AML-193 (cell line): ENCODE measurements at places on chromosomes 12 and 14.

DNA sequence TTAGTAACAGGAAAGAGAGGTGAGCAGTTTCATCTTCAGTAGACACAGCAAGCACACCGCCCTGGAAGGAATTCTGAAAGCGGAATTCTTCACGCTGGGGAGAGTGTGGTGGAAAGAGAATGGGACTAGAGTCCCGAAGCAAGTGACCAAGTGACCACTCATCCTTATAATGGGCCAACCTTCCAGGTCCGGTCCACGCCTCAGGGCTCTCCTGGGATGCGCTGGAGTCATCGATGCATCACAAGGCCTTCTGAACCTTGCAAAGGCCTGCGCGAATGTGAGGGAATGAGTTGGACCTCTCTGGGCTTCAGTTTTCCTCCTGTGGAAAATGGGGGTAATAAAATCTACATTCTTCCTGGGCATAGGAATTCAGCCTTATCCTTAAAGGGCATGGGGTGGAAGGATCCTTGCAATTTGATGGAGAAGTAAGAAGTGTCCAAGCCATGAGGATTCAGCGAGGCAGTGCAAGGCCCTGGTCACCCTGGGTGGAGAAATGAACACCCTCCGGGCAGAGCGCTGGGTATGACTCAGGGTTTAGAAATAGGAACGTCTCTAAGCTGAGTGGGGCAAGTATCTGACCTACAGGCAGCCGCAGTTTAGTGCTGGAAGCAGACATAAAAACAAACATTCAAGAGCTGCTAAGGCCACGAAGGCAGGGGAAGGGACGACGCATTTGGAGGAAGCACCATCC is 97.7 kb downstream of the SETD3 start:
- no peak for DNase-seq

DNA sequence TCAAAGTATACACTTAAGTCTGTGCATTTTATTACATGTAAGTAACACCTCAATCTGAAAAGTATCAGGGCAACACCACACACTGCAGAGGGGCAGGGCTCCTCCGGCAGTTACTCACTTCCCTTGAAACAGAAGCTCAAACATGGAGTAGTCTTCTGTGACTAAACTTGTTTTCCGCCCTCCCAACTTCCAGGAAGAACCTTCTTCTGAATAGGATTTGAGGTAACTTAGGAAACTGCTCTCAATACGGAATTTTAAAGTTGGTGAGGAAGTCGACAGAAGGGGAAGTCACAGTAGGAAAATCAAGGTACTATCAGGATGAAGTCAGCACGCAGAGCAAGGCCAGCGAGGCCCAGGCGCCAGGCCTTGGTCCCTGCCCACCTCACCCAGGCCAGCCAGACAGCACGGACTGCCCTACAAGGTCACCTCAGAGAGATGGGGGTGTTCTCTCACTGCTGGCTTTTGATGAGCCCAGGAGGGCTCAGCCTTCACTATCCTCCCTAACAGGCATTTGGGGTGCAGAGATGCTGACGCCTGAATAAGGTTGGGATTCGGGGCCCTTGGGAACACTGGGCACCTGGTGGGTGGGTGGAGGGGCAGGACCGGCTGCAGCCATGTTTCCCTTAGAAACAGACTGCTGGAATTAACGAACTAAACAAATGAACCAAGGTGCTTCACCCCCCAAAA is 5.8 kb downstream of the ANKRD9 start:
- no peak for DNase-seq

DNA sequence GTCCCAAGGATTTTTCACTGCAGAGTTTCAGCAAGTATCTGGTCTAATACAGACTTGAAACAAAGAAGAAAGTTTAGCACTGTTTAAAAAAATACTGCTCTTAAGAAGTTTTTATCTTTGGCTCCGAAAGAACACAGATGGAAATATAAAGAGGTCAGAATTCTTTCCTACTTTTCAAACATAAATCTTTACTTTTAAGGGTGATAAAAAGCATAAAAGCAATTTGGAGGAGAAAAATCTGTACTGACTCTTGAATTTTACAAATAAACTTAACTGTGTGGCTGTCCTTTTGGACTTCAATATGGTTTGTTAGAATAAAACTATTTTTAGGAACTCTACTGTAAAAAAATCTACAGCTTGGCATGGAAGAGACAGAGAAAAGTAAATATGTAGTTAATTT is 27.6 kb upstream of the ISM2 start:
- no peak for DNase-seq

GRCh38 chr12:91109581-91110310 is 1.5 kb downstream of the LUM start:
- DNase-seq, result no peak

DNA sequence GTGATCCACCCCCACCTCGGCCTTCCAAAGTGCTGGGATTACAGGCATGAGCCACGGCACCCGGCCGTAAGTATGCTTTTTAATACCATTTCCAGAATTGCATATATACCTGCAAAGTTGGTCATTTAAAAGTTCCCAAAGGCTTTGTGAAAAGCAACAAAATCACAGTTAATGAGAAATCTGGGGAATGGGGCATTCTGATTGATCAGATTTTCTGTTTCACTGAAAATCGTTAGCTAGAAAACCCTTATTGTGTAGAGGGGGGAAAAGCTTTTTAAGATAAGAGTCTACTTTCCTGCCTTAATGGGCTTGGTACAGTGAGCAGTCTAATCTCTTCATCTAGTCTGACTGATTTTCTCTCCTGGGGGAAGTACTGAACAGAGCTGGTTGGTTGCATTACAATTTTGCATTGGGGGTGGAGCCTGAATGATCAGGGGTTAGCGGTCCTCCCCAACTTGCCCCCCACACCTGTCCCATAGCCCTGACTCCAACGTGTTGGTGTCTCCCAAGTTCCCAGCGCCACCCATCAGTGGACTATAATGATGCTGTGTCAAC is 23.8 kb downstream of the IL31 start:
- DNase-seq, result no peak

DNA sequence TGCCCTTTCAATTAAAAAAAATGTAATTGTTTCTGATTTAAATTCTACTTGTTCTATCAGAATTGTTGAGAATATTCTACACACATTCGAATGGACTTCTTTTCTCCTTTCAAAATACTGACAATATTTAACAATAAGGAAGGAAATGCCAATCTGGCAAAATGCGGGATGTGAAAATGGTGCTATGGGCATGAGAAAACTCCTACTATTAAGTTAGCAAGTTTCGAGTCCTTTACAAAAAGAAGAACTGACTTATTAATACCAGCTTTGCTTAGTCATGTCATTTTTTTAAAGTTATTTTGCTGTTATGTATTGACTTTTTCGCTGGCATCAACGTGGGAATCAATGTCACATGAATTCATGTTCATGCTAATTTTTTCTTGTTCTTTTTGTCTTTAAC is 31.7 kb upstream of the ARL1 start:
- DNase-seq, result no peak

DNA sequence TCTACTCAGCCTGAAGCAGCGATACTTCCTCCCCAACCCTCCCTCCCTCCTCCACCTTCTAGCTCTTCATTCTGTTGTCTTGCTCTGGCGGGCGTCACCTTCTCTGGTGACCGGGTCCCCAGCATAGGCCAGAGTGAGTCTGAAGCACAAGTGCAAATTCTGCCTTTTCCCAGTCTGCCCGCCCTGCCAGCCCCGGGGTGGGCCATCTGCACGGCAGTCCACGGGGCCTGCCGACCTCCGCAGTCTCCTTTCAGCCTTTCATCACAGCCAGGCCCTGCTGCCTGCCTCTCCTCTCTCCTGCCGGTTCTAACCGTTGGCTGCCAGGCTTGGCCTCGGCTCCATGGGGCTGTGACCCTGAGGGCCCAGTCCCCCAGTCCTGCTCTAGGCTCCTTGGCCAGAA is 58.7 kb downstream of the TESC start:
- no peak for DNase-seq

- no peak for DNase-seq
Measured at GRCh38 chr12:51025338-51025835, 797 bp downstream of the SLC11A2 start.

GRCh38 chr14:77495334-77495733 is 3.3 kb downstream of the ISM2 start:
- no peak for DNase-seq

GRCh38 chr12:113449299-113449698 is 22.4 kb downstream of the LHX5 start:
- DNase-seq, result no peak

GRCh38 chr12:2957816-2958431 is 1.3 kb upstream of the TEAD4 start:
- DNase-seq, result no peak

DNA sequence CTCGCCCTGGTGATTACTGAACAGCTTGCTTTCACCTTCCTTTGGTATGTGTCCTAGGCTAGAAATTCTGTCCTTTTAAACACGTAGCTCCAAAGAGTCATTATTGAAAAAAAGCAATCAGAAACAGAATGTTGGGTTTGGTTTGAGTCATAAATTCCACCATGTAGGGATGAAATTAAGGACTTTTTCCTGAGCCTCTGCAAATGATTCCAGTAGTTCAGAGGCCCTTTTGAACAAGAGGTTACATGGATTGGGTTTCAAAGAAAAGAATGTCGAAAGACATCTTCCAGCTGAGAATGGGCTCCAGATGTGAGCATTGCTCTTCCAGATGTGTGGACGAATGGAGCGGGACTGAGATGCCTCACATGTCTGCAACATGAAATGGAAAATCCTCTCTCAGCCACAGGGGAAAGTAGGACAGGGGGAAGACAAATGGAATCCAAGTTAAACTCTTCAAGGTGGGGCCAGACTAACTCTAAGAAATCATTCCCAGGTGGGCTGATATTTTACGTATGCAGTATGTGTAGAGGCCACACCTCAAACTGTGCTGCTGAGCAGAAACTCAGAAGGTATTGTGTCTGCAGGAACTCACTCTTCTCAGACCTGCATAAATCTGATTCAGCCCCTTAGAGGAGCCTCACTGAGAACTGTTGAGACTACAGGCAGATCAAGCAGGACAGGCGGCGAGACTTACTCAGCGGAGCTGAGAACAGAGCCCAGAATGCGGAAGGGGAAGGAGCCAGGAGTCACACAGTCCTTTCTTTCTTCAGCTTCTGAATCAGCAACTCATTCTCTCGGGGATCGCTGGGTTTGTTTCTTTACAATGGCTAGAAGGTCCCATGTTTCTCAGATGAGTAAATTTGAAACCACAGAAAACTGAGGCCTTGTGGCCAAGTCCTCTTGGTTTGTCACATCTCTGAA is 23.3 kb upstream of the EMP1 start:
- no peak for DNase-seq

- DNase-seq, result no peak
Measured at GRCh38 chr14:75053396-75054291, 2.4 kb upstream of the MLH3 start.

GRCh38 chr14:72699852-72700257 is 194.0 kb downstream of the DPF3 start:
- DNase-seq, result peak; percentile 85

DNA sequence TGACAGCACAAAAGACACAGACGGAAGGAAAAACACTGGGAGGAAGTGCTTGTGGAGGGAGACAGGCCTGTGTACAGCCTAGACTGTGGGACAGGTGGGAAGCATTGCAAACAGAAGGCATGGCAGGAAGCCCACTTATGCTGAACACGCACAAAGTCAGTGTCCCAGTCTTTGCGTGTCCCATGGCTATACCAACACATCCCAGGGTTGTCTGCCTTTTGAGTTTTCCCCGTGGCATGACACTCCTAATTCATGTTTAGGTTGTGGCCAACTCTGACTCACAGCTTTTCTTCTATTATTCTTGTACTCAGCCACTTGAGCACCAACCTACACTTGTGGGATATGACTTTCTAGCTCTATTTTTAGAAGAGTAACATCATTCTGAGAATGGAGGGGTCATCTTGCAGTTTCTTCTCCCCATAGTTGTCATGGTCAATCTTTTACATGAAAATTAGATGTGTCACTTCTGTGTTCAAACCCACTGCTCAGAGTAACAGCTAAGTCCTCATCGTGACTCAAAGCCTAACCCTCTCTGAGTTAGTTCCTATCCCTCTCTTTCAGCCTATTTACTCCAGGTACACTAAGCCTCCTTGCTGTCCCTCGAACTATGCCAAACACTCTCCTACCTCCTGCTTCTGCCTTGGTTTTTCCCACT is 27.5 kb upstream of the JPH4 start:
- no peak for DNase-seq

DNA sequence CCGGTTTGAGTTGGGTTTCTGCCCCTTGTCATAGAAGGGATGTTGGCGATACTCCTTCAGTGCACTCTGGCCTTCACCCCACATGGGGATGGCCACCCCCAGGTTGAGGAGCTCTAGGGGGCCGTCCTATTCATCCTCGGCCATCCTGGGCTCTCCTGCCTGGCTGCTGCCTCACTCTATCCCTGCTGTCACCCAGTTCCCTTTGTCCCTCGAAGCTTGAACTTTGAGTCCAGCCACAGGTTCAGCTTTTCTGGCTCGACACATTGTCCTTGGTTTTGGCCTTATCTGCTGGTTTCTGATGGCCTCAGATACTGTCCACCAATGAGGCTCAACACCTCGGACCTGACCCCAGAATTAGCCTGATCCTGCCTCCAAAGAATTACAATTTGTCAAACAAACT is 58.6 kb downstream of the C14orf132 start:
- no peak for DNase-seq

- no peak for DNase-seq
Measured at GRCh38 chr12:97711392-97711791, 248.8 kb downstream of the RMST start.

DNA sequence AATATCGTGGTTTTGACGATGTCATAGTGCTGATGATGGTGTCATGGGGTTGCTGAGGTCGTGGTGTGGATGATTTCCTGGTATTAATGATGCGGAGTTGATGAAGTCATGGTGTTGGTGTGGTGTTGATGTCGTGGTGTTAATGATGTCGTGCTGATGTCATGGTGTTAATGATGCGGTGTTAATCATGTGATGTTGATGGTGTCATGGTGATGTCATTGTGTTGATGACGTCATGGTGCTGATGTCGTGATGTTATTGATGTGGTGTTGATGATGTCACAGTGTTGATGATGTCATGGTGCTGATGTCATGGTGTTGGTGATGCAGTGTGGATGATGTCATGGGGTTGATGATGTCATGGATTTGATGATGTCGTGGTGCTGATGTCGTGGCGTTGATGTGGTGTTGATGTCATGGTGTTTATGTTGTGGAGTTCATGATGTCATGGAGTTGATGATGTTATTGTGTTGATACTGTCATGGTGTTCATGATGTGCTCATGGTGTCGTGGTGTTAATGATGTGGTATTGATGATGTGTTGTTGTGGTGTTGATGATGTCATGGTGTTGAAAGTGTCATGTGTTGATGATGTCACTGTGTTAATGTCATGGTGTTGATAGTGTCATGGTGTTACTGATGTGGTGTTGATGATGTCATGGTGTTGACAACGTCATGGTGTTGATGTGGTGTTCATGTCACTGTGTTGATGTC is 48.5 kb upstream of the RIMBP2 start:
- no peak for DNase-seq

DNA sequence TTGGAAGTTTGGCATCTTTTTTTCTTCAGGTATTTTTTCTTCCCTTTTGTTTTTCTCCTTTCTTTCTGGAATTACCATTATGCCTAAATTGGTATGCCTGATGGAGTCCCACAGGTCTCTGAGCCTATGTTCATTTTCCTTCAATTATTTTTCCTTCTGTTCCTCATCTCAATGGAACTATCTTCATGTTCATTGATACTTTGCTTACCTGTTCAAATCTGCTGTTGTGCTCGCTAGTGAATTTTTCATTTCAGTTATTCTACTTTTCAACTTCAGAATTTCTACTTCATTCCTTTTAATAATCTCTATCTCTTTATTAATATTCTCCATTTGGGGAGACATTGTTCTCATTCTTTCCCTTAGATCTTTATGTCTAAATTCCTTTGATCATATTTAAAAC is 15.4 kb upstream of the USP30 start:
- no peak for DNase-seq
